Colonic mucosa (tissue), 4 donors: ENCODE measurements at places on chromosomes 4 and X. TPM values are rescaled to one million over a fixed set of nuclear protein-coding genes. Genes with fewer than 3 reads are reported as not detected.

- no peak overlapping the region for H3K4me3 ChIP-seq
- no peak for DNase-seq
- H3K27me3 ChIP-seq: no peaks in the 10 kb centered on the region
- no peaks in the 10 kb centered on the region for H3K36me3 ChIP-seq
Observed at GRCh38 chr4:133186845-133187244, 37.8 kb downstream of the PCDH10 start.

The SEPSECS gene
- total RNA-seq: 16.3 TPM

The RHOH gene
- total RNA-seq: 2.6 TPM

The CT45A1 gene
- total RNA-seq: not detected

The RAB39B gene
- total RNA-seq: 0.13 TPM

The NSDHL gene
- total RNA-seq: 28.8 TPM

The PCSK1N gene
- 6.0 TPM for total RNA-seq

The SSX4B gene
- not detected for total RNA-seq
